ENCODE measurements at places on chromosomes 12 and 14.
A peak's percentile ranks its signal among the peaks of the same experiment; 100 is the strongest.

- DNase-seq = no peak
Measured at GRCh38 chr12:125198652-125199051, 133.4 kb downstream of the AACS start.

DNA sequence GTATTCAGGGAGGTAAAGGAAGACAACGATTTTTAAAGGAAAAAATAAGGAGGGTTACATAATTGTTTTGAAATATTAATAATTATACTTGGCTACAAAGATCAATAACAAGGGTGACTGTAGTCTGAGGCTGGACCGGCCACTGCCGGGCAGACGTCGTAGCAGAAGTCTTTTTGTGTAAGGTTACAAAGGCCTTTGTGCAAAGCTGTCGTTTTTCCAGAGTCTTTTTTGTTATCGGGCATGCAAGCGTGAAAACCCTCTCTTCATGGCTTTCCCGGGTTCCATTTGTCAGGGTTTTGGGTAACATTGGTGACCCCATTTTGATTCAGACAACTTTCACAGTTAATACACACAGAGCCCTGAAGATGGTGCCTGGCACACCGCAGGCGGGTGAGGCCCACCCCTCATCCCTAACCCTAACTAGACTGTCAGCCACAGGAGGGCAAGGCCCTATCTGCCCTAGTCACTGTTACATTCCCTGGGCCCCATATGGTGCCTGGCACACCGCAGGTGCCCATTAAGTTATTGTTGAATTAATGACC lies 31.3 kb downstream of the RILPL1 start:
- no peak for DNase-seq

DNA sequence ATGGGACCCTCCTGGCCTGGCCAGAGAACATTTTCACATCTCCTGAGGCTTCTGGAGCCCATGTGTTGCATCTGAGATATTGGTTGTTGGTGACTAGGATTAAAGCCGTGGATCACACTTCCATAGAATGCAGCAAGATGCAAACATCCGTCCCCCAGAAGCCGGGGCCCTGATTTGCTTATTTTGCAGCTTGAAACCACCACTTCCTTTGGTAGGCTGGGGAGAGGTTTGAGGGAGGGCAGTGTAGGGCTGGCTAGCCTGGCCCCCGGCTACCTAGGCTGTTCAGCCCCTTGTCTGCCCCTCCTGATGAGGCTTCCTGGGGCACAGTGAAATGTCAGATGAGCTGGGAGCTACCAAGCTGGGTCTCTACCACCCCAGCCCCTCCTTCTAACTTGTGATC lies 209.7 kb upstream of the PWP1 start:
- DNase-seq = no peak

- no peak for DNase-seq
Measured at GRCh38 chr12:104263580-104264358, 39.8 kb upstream of the EID3 start.

GRCh38 chr12:16349131-16349460 lies 1.7 kb downstream of the MGST1 start:
- DNase-seq = no peak

- no peak for DNase-seq
Measured at GRCh38 chr12:107439026-107439738, 246.4 kb upstream of the PWP1 start.

GRCh38 chr14:50230401-50230700 lies 1.0 kb downstream of the SOS2 start:
- no peak for DNase-seq

- no peak for DNase-seq
Measured at GRCh38 chr14:77025744-77026165, 2.8 kb downstream of the IRF2BPL start.

DNA sequence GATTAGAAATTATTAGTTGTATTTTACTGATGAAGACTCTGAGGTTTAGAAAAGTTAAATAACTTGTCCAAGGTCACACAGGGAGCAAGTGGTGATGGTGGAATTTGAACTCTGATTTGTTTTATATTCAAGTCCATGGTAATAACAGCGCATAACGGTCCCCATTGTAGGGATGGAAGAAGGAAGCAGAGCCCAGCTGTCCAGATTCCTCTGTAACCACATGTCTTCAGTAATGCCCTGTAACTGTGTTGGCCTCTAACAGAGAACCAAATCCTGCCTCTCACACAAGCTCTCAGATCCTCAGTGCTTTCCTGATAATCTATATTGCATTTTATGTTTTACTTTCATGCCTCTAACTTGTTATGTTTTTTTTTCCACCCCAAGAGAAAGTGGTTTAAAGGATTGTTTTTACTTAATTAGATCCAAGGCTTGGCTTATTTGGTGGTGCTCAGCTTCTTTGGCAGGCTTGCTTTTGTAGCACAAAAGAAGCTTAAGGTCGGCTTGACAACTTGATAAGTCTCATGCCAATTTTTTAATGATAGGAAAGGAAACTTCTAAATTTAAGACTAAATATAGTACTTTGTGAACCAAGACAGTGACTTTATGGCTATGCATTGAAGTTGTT lies 105.1 kb upstream of the SEL1L start:
- DNase-seq = no peak

DNA sequence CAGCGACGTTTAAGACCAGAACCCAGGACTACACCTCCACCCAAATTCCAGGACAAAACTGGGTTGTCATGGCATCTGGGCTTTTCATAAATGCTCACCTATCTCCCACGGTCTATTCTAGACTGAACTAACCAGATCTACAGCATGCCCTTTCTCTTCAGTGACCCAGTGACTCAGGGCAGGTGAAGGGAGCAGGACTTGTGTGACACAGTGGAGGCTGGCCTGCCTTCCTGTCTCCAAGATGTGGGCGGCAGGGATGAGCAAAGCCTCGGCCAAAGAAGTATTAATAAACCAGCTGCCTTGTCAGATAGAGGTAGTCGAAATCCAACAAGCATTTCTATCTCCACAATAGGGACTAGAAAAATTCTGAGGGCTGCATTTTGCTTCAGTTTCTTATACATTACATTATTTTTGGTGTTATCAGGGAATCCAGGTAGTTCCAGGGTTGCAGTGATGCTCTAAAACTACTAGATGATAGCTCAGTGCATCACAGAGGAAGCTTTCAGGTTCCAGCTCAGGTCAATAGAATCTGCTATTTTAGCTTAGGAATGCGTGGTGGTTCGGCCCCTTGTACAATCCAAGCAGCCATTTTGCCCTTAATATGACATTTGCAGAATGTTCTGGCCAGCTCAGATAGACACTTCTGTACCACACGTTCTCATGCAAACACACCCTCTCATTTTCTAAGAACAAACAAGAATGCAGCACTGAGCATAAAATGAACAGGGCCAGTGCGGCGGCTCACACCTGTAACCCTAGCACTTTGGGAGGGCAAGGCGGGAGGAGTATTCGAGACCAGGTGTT lies 4.2 kb upstream of the GLRX5 start:
- DNase-seq = no peak

DNA sequence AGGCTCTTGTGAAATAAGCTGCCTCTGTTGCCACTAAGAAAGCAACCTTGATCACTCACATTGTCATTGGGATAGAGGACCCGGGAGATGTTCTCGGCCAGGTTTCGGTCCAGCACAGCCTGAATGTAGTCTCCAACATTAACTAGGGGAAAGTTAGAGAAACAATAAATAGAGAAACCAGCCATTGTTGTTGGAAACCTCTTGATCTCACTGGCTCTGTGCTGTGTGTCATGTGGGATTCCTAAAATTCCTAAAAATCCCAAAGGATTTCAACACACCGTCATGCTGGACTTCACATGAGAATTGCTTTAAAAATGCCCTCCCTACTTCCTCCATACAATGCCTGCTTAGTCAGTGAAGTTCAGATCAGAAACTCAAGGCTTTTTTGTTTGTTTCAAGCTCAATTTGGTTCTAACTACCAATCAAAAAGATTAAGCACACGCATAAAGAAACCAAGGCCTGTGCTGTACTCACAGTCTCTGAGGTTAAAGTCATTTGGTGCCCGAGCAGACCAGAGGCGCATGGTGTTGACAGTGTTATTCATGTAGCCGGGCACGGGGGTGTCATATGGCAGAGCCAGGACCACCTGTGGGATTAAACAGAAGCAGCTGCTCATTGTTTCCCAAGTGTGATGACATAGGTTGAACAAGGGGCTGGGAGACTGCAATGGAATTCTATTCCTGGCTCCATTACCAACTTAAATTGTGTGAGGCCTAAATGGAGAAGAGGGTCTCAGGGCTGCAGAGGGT lies 23.6 kb downstream of the PYGL start:
- DNase-seq = no peak

DNA sequence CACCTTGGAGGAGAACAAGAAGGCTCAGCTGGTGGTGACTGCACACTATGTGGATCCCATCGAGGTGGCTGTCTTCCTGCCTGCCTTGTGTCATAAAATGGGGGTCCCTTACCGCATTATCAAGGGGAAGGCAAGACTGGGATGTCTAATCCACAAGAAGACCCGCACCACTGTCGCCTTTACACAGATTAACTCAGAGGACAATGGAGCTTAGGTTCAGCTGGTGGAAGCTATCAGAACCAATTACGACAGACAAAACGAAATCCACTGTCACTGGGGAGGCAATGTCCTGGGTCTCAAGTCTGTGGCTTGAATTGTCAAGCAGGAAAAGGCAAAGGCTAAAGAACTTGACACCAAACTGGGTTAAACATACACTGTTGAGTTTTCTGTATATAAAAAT lies 12.6 kb downstream of the TRAPPC6B start:
- DNase-seq = no peak

- DNase-seq = no peak
Measured at GRCh38 chr12:53532021-53532420, 24.7 kb upstream of the NPFF start.

- DNase-seq = no peak
Measured at GRCh38 chr12:53174881-53175491, 5.5 kb upstream of the ZNF740 start.

- peak; percentile 13 for DNase-seq
Measured at GRCh38 chr14:90903101-90903500, 86.9 kb upstream of the TTC7B start.

- DNase-seq = no peak
Measured at GRCh38 chr14:100820957-100821356, 5.0 kb upstream of the MEG3 start.

GRCh38 chr12:86613311-86613710 lies 357.1 kb upstream of the MGAT4C start:
- DNase-seq = no peak

GRCh38 chr12:6858799-6859198 lies 6.8 kb downstream of the USP5 start:
- DNase-seq = no peak

GRCh38 chr12:24795699-24796347 lies 153.1 kb downstream of the BCAT1 start:
- no peak for DNase-seq

- DNase-seq = no peak
Measured at GRCh38 chr14:68364792-68365192, 428.1 kb downstream of the ZFP36L1 start.

- no peak for DNase-seq
Measured at GRCh38 chr14:58796242-58797009, 158.7 kb downstream of the DACT1 start.

DNA sequence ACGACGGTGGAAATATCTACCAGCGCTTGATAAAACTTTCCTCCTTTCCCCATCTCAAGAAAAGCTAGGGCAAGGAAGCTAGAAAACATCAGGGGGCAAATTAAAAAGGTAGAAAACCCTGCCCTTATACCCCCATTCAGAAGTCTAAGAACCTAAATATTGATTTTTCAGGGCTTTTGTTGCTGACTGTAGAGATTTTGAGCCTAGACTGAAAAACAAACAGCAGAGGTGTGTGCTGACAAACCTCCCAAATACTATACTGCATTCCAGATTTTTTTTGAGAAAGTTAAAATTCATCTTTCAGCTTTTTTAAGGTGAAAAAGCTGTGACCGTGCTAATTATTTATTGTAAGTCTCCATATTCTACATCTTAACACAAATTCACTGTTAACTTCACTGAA lies 478.3 kb upstream of the SOX5 start:
- no peak for DNase-seq

GRCh38 chr14:91884664-91885063 lies 17.3 kb upstream of the TC2N start:
- DNase-seq = no peak

- no peak for DNase-seq
Measured at GRCh38 chr12:79071498-79071897, 206.9 kb downstream of the SYT1 start.

- no peak for DNase-seq
Measured at GRCh38 chr12:1439687-1440086, 154.7 kb downstream of the FBXL14 start.

DNA sequence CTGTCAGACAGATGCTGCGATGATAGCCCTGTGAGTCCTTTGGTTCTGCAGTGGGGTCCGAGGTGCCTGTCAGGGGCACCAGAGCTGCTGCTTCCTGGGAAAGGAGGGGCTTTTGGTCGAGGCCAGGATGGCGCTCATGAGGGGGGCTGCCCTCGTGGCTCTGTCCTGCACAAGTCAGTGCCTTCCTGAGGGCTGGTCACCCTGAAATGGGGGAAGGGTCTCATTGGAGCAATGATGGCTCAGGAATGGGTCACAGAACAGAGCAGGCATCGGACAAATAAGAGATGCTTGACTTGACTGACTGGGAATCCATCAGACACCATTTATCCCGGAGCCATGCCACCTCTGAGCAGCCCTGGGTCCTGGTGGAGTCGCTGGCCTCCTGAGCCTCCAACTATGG lies 121.9 kb downstream of the ADGRD1 start:
- no peak for DNase-seq

DNA sequence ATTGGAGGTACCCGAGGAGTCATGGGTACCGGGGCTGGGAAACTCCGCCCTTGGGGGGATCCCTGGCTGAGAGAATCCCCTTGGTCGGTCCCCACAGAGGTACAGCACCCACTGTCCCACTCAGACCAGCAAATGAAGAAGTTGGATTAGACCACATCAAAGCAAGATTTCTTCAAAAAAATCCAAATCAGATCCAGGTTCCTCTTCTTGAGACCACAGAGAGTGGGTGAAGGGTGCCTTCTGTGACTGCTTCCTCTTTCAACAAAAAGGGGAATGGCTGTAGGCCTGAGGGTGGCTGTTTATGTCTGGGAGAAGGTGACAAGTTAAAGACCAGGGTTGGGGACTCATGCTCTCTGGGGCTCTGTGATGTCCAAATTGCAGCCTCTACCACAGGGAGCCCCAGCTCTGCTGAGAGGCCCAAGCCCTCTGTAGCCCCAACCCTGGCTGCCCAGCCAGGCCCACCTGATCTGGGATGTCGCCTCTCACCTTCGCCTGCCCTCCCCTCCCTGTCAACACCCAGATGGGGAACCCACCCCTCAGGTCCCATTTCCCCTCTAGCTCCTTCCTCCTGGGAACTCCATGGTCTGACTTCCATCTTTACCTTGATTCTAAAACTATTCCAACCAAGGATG lies 50.9 kb downstream of the ZFP36L1 start:
- no peak for DNase-seq

DNA sequence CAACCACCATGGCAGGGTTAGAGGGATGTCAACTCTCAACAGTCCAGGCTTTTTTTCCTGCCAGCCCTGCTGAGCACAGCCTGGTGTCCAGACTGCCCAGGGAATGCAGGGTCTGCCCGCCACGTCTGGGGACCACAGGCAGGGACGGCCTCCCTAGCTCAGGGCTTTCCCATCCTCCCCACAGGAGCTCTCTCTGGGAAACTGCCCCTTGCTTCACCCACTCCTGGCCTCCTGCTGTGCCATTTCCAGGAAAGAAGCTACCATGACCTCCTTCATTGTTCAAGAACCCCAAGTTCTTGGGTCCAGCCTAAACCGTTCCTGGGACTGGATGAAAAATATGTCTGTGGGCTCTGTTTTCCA lies 4.8 kb downstream of the SCNN1A start:
- no peak for DNase-seq
